Heart left ventricle (tissue), 16 donors: ENCODE measurements at places on chromosomes 7 and 10. TPM values are rescaled to one million over a fixed set of nuclear protein-coding genes. Genes with fewer than 3 reads are reported as not detected.
A peak's percentile ranks its signal among the peaks of the same experiment; 100 is the strongest.

The EZH2 gene
- 1.3 TPM for total RNA-seq

The DGKB gene
- 1.6 TPM for total RNA-seq

The NPFFR1 gene
- total RNA-seq: not detected

GRCh38 chr10:104342941-104343411 lies 4.7 kb upstream of the ITPRIP start:
- H3K4me1 ChIP-seq: peaks cover 37% of the 10 kb centered on the region
- peak overlapping the region; percentile 99 for H3K27ac ChIP-seq
- DNase-seq: no peak
- no peak overlapping the region for H3K4me3 ChIP-seq

DNA sequence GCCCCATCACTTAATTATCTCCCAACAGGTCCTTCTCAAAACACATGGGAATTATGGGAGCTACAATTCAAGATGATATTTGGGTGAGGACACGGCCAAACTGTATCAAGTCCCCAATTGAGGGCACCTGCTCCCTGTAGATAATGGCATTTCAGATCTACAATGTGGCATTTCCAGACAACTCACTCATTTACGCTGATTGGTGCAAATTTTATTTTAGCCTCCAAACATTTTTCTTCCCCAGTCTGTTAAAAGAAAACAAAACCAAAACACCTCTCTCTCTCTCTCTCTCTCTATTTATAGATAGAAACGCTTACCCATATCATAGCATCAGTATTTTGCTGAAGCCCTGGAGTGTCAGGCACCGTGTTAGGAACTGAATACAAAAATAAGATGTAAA lies 148.7 kb upstream of the KLF6 start:
- H3K27ac ChIP-seq: no peak overlapping the region
- no peak overlapping the region for H3K4me3 ChIP-seq
- DNase-seq: no peak
- H3K27me3 ChIP-seq: no peaks in the 10 kb centered on the region
- no peaks in the 10 kb centered on the region for H3K36me3 ChIP-seq

DNA sequence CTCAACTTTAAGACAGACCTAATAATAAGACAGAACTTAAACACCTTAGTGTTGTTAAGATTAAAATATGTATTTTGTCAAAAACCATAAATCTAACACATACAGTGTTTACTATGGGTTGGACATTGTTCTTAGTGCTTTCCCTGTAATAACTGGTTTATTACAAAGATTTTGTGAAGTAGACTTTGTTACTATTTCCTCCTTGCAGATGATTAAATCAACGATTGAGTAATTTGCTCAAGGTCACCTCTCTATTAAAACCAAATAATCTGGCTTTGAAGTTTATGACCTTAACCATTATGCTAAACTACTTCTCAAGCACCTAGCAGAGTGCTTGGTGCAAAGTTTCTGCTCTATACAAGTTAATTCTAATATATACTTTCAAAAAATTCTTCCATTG lies 102.7 kb upstream of the FAM3C start:
- H3K4me1 ChIP-seq: no peaks in the 10 kb centered on the region
- DNase-seq: no peak
- H3K4me3 ChIP-seq: no peak overlapping the region
- H3K27ac ChIP-seq: no peak overlapping the region
- no peaks in the 10 kb centered on the region for H3K36me3 ChIP-seq

DNA sequence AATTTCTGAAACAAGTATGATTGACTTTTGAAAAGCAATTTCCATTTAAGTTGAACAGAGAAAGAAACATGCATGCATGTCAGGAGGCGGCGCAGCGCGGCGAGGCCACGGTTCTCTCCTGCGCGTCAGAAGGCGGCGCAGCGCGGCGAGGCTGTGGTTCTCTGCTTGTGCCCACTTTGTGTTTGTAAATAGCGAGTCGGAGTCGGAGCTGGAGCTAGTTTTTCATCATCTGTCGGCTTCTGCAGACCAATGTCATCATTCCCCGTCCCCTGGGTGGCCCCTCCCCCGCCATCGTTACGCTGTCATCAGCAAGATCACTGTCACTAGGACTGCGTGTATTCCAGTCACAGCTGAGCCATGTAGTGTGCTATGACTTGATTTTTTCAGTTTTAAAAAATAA lies 49.2 kb downstream of the INPP5A start:
- H3K36me3 ChIP-seq: no peaks in the 10 kb centered on the region
- peaks cover 82% of the 10 kb centered on the region for H3K4me1 ChIP-seq
- H3K27me3 ChIP-seq: no peaks in the 10 kb centered on the region
- no peak for DNase-seq
- no peak overlapping the region for H3K27ac ChIP-seq

GRCh38 chr7:30549931-30550493 lies 44.7 kb upstream of the GARS1 start:
- H3K36me3 ChIP-seq: no peaks in the 10 kb centered on the region
- DNase-seq: no peak
- no peak overlapping the region for H3K4me3 ChIP-seq
- peaks cover 8% of the 10 kb centered on the region for H3K4me1 ChIP-seq

- no peaks in the 10 kb centered on the region for H3K36me3 ChIP-seq
- peaks cover 34% of the 10 kb centered on the region for H3K27me3 ChIP-seq
- H3K27ac ChIP-seq: no peak overlapping the region
- DNase-seq: no peak
- no peaks in the 10 kb centered on the region for H3K4me1 ChIP-seq
Measured at GRCh38 chr10:80356989-80357850, 639 bp downstream of the DYDC2 start.

DNA sequence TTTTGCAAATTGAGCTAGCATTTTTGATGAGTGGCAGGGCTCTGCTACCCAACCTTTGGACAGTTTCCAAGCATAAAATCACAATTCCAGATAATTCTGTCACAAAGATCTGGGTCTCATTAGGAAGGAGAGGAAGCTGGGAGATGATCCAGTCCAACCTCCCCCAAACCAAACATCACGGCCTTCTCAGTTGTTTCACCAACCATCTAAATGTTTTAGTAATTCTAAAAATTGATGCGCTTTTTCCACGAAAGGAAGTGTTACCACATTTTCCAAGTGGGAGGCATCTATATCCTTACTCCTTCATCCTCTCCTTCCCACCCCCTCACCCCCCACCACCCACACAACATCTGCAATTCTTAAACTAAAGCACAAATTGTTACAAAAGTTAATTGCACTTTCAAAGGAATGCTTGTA lies 108.3 kb downstream of the EGFR start:
- H3K4me1 ChIP-seq: peaks cover 29% of the 10 kb centered on the region
- H3K27me3 ChIP-seq: no peaks in the 10 kb centered on the region
- no peak for DNase-seq
- no peak overlapping the region for H3K4me3 ChIP-seq
- H3K27ac ChIP-seq: peak overlapping the region; percentile 66

DNA sequence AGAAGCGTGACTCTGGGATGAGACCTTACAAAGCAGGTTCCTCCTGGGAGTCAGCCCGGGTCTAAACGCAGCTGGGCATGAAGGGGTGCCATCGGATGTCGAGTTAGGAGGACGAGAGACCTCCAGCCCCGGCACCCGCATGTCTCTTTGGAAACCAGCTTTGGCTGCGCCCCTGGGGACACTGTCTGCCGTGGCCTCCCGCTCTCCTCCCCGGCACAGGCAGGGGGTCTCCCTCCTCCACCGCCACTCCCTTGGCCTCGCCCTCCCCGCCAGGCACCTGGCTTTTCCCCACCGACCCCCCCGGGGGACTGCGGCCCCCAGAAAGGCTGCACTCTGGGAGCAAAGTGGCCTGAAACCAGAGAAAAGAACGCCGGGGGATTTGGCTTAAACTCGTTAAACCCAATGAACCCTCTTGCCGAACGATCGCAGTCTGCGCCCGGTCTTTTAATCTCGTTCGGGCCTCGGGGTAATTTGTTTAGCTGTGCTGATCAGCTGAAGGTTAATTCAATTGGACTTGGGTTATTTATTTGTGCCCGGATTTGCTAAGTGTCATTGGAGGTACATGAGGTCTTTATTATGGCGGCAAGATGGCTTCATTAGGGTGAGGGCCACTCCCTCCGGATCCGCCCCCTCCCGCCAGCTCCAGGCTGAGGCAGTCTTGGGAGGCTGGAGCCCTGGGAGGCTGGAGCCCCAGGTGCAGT lies 16.4 kb upstream of the PSMG3 start:
- DNase-seq: no peak
- no peak overlapping the region for H3K27ac ChIP-seq
- no peak overlapping the region for H3K4me3 ChIP-seq
- H3K27me3 ChIP-seq: peaks cover 32% of the 10 kb centered on the region

GRCh38 chr10:58577437-58577777 lies 64.7 kb downstream of the BICC1 start:
- no peaks in the 10 kb centered on the region for H3K36me3 ChIP-seq
- no peaks in the 10 kb centered on the region for H3K27me3 ChIP-seq
- H3K4me3 ChIP-seq: no peak overlapping the region
- no peak for DNase-seq
- H3K27ac ChIP-seq: peak overlapping the region; percentile 54
- H3K4me1 ChIP-seq: no peaks in the 10 kb centered on the region

DNA sequence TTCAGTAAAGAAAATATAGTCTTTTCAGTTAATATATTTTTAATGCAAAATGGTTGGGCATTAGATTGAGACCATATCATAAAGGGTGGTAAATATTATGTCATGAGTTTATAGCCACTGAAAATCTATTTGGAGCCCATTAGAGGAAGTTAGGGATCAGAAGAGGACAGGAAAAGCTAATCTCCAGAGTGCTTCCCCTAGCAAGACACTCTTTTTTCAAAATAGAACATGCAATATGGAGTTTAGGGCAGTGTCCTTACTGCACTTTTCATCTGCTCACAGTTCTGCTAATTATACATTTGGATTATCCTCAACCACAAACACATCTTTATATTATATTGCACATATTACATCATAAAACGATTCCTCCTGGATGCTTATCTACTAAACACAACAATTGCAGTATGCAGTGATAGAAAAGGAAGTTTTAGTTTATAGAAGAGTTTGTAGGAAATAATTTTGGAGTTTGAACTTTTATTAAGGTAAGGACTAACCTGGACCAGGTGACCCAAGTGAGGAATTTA lies 159.8 kb downstream of the PHF14 start:
- H3K27me3 ChIP-seq: no peaks in the 10 kb centered on the region
- H3K27ac ChIP-seq: no peak overlapping the region
- peaks cover 7% of the 10 kb centered on the region for H3K4me1 ChIP-seq
- DNase-seq: no peak
- H3K36me3 ChIP-seq: peaks cover 21% of the 10 kb centered on the region

DNA sequence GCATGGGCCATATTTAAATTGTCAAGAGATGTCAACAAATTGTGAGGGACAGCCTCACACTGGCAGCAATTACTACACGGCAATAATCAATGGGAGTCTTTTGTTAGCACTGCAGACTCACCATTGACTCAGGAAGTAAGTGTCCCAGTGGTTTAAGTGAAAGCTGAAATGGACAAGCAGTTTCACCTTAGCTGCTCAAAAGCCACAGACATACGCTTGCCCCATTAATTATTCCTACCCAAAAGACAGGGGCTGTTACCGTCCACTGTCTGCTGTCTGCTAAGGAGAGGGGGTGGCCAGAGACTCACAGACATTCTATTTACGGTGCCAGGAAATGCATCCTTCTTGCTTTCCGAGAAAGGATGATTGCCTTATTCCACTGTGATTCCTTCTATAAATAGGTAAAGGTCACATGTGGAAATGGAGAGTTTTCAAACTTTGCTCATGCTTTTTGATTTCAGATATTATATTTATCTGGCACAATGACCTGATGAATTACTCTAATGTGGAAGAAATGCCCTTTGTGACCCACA lies 309.7 kb upstream of the NFE2L3 start:
- H3K27me3 ChIP-seq: no peaks in the 10 kb centered on the region
- peaks cover 70% of the 10 kb centered on the region for H3K4me1 ChIP-seq
